ENCODE measurements at places on chromosomes 12 and 14.

DNA sequence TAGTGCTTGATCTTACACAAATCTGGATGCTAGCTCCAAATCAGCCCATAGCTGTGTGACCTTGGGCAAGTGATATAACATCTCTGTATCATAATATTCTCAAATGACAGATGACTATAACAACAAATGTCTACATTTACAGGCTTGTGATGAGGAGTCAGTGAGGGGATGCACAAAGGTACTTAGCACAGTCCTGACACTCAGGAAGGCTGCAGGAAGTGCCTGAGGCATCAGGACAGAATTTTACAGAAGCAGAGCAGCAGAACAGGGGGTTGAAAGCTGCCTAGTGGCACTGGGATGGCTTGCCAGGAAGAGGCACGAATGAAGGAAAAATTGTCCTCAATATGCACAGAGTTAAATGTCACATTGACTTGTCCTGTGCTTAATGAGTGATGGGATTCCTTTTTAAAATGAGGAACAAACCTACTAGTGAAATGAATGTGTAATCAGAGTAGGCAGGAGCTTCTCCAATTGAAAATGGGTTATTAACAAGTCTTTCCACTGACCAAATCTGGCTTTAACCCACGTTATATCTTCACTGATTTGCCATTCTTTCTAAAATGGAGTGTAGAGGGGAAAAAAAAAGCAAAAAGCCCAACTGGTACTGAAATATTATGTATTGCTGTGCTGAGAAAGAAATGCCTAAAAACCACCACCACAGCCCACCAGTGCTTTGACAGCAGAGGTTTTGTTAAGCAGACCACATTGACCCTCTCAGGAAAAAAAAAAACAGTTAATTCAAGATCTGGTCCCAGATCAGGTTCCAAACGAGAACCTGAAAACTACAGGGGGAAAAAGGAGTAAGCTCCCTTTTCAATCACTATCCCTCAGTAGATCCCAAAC, 11.6 kb downstream of the BTG1 start:
- no peak for DNase-seq

- DNase-seq, result no peak
Observed at GRCh38 chr12:119005913-119006312, 24.6 kb downstream of the SRRM4 start.

DNA sequence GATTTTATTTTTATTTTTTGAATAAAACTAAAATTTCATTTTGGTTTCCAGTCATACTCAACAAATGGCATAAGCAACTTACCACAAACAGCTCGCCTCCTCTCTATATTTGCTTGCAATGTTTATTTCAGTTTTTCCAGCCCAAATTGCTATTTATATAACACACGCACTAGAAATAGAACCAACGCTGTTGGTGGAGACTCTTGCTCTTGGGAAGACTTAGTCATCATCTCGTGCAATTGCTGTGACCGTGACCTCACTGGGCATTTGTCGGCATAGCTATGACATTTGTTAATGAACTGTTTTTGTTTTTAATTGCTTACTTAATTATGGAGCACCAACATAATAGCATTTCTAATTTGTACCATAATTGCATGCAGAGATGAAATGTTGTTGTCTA, 153.1 kb upstream of the OTX2 start:
- no peak for DNase-seq

DNA sequence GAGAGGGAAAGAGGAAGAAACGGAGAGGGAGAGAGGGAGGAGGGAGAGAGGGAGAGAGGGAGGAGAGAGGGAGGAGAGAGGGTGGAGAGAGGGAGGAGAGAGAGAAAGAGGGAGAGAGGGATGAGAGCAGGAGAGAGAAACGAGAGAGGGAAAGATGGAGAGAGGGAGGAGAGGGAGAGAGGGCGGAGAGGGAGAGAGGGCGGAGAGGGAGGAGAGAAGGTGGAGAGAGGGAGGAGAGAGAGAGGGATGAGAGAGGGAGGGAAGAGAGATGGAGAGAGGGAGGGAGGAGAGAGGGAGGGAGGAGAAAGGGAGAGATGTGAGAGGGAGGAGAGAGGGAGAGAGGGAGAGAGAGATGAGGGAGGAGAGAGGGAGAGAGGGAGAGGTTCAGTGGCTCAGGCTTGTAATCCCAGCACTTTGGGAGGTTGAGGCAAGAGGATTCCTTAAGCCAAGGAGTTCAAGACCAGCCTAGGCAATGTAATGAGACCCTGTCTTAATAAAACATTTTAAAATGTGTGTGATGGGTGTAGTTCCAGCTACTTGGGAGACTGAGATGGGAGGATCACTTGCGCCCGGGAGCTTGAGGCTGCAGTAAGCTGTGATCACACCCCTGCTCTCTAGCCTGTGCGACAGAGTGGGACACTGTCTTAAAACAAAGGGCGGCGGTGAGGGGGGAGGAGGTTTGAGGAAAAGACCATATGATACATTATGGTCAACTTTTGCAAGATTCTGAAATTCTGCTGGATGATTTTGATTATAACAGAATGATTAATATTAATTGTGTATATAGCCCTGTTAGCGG, 21.3 kb upstream of the SNRPF start:
- no peak for DNase-seq

- DNase-seq, result no peak
Observed at GRCh38 chr12:44287545-44287944, 451.7 kb downstream of the TMEM117 start.

DNA sequence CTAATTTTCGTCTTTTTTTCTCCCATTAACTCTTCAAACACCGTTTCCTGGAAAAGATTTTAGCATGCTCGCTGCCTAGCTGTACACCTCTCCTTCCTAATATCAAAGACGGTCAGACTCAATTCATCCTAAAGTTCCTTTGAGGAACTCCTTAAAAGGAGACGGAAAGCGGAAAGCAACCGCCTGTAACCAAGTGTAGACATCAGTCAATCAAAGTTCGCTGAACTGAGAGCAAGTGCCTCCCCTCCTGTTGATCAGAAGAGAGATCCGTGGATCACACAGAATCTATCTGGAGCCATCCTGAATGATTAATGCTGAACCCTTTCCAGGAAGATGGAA, 412 bp upstream of the TEP1 start:
- DNase-seq, result no peak

DNA sequence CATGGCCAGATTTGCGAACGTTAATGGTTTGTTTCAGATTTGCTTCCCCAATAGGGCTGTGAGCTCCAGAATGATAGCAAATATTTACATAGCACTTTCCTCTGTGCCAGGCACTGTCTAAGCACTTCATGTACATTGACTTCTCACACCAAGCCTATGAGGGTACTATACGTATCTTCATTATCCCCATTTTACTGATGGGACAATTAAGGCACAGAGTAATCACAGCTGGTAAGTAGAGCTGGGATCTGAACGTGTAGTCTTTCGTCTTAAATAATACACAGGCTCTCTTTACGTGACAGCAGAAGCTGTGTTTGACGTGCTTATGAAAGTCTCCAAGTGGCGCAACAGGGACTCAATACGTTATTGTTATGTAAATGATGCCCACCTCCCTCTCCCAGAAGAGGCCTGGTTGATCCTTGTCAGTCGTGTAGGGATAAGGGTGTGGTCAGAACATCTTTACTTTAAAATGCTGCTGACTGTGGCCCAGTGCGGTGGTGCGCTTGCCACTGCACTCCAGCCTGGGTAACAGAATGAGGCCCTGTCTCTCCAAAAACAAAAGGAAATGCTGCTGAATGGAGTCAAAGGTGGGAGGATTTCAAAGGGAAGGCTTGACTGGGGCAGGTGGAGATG, 66.3 kb upstream of the TCL1B start:
- no peak for DNase-seq

GRCh38 chr12:18723752-18724151, 14.1 kb downstream of the PLCZ1 start:
- no peak for DNase-seq

DNA sequence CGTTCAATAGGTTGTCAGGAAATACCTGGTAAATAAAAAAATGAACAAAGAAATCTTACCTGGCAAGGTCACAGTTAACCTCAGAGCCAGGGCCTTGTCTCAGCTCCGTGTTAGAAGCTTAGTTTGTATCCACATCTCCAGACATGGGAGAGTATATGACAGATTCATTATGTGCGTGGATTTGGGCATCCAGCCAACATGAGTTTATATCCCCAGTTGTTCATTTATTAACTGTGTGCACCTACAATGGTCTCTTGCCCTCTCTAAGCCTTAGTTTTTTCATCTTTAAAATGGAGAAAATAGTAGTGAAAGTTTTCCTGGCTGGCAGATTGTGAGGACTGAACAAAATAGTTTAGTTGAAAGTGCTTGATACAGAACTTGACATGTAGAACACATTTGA, 437.8 kb downstream of the NPAS3 start:
- DNase-seq, result no peak

GRCh38 chr12:13627536-13627935, 353.9 kb downstream of the GRIN2B start:
- DNase-seq, result no peak
